ENCODE measurements at places on chromosomes 5 and 9. TPM values are rescaled to one million over a fixed set of nuclear protein-coding genes. Genes with fewer than 3 reads are reported as not detected.

DNA sequence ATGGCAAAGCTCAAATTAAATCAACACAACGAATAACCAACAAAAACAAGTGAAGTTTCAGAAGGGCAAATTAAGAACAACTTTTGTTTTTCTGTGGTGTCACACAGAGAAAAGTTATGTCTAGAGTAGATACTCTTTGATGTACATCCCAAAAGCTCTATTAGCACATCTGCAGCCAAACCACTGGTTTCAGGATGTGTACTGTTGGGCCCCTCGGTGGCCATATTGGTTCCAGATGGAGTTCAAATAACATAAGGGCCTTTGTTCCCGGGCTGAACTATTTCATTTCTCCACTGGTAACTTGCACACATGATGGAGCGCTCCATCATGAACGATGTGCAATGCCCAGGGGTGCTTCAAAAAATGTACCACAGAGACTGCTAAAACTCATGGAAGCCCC lies 126.1 kb downstream of the SEMA5A start:
- DNase-seq: no peak
- H3K27ac ChIP-seq: no peak overlapping the region
- no peak overlapping the region for H3K4me3 ChIP-seq
- H3K36me3 ChIP-seq: no peaks in the 10 kb centered on the region
- no peaks in the 10 kb centered on the region for H3K27me3 ChIP-seq

GRCh38 chr5:112694853-112695709 lies 42.6 kb upstream of the APC start:
- no peaks in the 10 kb centered on the region for H3K4me1 ChIP-seq
- no peaks in the 10 kb centered on the region for H3K36me3 ChIP-seq
- no peaks in the 10 kb centered on the region for H3K27me3 ChIP-seq

GRCh38 chr5:120545007-120545406 lies 80.9 kb downstream of the PRR16 start:
- DNase-seq: no peak
- no peaks in the 10 kb centered on the region for H3K36me3 ChIP-seq
- H3K4me3 ChIP-seq: no peak overlapping the region
- H3K27me3 ChIP-seq: no peaks in the 10 kb centered on the region
- H3K4me1 ChIP-seq: no peaks in the 10 kb centered on the region

- no peaks in the 10 kb centered on the region for H3K36me3 ChIP-seq
- no peak overlapping the region for H3K4me3 ChIP-seq
- no peak for DNase-seq
- no peaks in the 10 kb centered on the region for H3K4me1 ChIP-seq
Observed at GRCh38 chr9:98328770-98329169, 73.3 kb upstream of the TBC1D2 start.

GRCh38 chr5:3187771-3188425 lies 407.7 kb upstream of the IRX1 start:
- H3K4me1 ChIP-seq: no peaks in the 10 kb centered on the region
- no peaks in the 10 kb centered on the region for H3K36me3 ChIP-seq
- H3K4me3 ChIP-seq: no peak overlapping the region
- H3K27ac ChIP-seq: no peak overlapping the region
- H3K27me3 ChIP-seq: no peaks in the 10 kb centered on the region
- DNase-seq: no peak

- H3K4me1 ChIP-seq: no peaks in the 10 kb centered on the region
- H3K27ac ChIP-seq: no peak overlapping the region
Observed at GRCh38 chr5:148950471-148950863, 112.4 kb downstream of the SH3TC2 start.

DNA sequence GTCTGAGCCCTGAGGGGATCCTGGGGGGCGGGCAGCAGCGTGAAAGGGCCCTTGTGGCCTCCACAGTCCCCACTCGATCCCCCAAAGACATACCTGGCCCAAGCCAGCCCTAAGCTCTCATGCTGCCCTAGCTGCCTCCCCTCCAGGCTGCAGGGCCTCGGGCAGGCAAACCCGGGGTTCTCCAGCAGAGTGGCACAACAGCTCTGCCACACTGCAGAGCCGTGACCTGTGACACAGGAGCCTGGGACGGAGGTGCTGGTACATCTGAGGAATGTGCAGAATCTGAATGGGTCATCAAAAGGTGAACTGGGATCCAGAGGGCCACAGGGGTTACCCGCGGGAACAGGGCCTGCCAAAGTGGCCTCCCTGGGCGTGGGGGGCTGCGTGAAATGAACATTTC lies 163.2 kb downstream of the DAB2IP start:
- peaks cover under 1% of the 10 kb centered on the region for H3K4me1 ChIP-seq
- H3K27me3 ChIP-seq: no peaks in the 10 kb centered on the region
- H3K4me3 ChIP-seq: no peak overlapping the region
- H3K36me3 ChIP-seq: no peaks in the 10 kb centered on the region
- no peak overlapping the region for H3K27ac ChIP-seq

DNA sequence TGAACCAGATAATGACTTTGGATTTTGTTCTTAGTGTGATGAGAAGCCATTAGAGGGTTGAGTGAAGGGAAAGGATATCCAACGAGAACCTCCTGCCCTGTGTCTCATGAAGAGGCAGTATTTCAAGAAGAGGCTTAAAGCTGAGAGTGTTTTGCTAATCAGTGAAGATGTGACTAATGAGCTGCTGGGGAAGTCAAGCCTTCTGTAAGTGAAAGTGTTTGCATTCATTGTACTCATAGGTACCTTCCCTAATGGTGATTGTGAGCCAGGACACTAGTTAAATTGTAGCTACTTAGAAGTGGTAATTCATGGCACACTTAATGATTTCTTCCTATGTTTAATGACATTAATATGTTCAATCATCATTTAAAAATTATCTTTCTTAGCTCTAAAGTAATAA lies 23.7 kb downstream of the PIP5K1B start:
- no peaks in the 10 kb centered on the region for H3K36me3 ChIP-seq
- no peaks in the 10 kb centered on the region for H3K27me3 ChIP-seq
- no peak overlapping the region for H3K27ac ChIP-seq
- DNase-seq: no peak
- no peaks in the 10 kb centered on the region for H3K4me1 ChIP-seq
- H3K4me3 ChIP-seq: no peak overlapping the region

GRCh38 chr5:131863700-131864099 lies 66.9 kb upstream of the FNIP1 start:
- no peak for DNase-seq
- no peaks in the 10 kb centered on the region for H3K4me1 ChIP-seq
- no peak overlapping the region for H3K4me3 ChIP-seq
- no peaks in the 10 kb centered on the region for H3K27me3 ChIP-seq
- no peak overlapping the region for H3K27ac ChIP-seq
- no peaks in the 10 kb centered on the region for H3K36me3 ChIP-seq

- H3K27ac ChIP-seq: no peak overlapping the region
- H3K27me3 ChIP-seq: no peaks in the 10 kb centered on the region
Observed at GRCh38 chr5:55021410-55021809, 2.6 kb upstream of the GZMK start.

DNA sequence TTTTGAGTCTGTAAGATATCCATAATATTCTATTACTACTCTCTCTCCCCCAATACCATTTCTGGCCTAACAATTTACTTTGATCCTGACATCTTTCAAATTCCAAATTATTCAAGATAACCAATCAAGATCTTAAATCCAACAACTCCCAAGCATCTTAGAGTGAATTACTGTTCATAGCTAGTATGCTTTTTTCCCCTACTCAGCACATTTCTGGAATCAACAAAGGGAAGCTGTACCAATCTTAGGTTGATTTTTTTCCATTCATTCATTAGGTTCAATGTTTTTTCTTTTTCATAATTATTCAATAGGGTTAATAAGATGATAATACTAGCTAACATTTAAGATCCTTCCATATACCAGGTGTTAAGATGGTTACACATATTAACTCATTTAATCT lies 50.3 kb upstream of the MTMR12 start:
- H3K27ac ChIP-seq: no peak overlapping the region
- H3K4me3 ChIP-seq: no peak overlapping the region
- H3K4me1 ChIP-seq: no peaks in the 10 kb centered on the region
- no peaks in the 10 kb centered on the region for H3K36me3 ChIP-seq

DNA sequence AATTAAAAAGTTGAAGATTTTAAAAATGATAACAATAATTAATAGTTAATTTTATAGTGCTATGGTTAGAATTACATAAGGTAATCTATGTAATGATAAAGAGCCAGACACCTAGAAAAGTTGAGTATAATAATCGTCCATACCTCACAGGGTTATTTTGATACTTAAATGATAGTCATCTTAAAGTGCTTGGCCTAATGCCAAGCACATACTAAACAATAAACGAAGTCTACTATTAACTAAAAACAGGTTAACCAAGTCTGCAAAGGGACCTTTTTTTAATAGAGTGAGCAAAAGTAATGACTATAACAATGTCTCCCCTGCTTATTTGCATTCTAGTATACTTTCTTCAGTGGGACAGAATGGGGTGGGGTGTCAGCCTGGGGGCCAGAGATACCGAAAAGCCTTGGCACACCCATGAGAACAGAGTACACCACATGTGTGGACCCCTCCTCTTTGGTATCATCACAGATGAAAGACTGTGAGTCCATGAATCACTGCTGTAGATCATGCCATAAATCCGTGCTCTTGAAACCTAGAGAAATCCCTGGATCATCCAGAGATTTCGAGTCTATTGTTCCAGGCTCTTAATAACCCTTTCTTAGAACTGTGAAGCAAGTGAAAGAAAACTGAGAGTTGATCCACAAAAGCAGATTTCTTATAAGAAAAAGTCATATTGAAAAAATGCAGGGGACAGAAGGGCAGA lies 249.5 kb downstream of the PRELID2 start:
- no peak overlapping the region for H3K27ac ChIP-seq
- no peaks in the 10 kb centered on the region for H3K36me3 ChIP-seq
- no peaks in the 10 kb centered on the region for H3K27me3 ChIP-seq
- no peak for DNase-seq
- H3K4me3 ChIP-seq: no peak overlapping the region

GRCh38 chr5:178372142-178372571 lies 139.6 kb upstream of the PHYKPL start:
- no peaks in the 10 kb centered on the region for H3K36me3 ChIP-seq
- no peaks in the 10 kb centered on the region for H3K4me1 ChIP-seq
- no peaks in the 10 kb centered on the region for H3K27me3 ChIP-seq

- no peaks in the 10 kb centered on the region for H3K27me3 ChIP-seq
- no peak overlapping the region for H3K4me3 ChIP-seq
- H3K36me3 ChIP-seq: no peaks in the 10 kb centered on the region
Observed at GRCh38 chr5:51001227-51001923, 334.9 kb downstream of the PARP8 start.

- H3K36me3 ChIP-seq: no peaks in the 10 kb centered on the region
- no peaks in the 10 kb centered on the region for H3K27me3 ChIP-seq
- no peak overlapping the region for H3K27ac ChIP-seq
- DNase-seq: peak; percentile 70
- H3K4me1 ChIP-seq: no peaks in the 10 kb centered on the region
Observed at GRCh38 chr9:129783516-129784361, 19.2 kb upstream of the TOR1B start.

DNA sequence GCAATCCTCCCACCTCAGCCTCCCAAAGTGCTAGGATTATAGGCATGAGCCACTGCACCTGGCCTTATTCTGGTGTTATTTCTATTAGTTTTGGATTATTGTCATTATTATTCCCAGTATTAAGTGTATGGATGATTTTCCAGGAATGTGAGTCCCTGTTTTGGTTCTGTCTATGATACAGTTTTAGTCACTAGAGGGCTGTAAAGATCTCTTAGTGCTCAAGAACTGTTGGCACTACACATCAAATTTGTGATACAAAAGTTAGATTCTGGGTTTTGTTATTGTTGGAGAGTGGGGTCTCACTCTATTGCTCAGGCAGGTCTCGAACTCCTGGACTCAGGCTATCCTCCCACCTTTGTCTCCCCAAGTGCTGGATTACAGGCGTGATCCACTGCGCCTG lies 12.1 kb downstream of the CCL28 start:
- H3K36me3 ChIP-seq: no peaks in the 10 kb centered on the region
- DNase-seq: no peak
- H3K4me3 ChIP-seq: no peak overlapping the region
- no peaks in the 10 kb centered on the region for H3K27me3 ChIP-seq
- no peak overlapping the region for H3K27ac ChIP-seq
- H3K4me1 ChIP-seq: no peaks in the 10 kb centered on the region

DNA sequence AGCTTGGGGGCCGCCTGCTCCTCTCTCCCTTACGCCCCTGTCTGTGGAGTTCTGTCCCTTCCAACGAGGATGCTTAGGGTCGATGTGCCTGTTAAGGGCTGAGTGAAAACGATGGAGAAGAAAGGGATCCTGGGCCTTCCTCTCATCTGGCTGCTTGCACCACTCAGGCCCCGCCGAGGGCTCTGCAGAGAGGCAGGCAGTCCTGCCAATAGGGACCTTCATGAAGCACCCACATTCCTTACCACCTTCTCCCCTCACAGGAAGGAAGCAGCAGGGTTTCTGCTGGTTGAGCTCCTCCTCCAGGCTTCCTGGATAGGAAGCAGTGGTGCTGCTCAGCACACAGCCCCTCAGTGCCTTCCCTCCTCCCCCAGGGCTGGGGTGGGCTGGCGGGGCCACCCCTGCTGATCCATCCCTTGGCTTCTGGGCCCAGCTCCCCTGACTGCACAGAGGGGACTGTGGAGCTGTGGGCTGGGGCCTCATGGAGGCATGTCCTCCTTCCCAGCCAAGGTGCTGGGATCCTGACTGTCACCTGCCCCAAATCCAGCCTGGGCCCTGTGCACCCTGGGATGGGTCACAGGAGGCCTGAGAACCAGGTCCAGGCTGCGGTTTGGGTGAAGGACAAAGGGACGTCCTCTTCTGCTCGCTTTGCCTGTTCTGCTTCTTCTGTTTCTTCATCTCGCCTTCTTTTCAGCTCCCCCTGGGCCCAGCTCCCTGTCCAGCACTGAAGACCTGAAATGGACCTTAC lies 50.5 kb downstream of the AHRR start:
- no peak overlapping the region for H3K27ac ChIP-seq
- H3K4me1 ChIP-seq: peaks cover 13% of the 10 kb centered on the region
- H3K36me3 ChIP-seq: no peaks in the 10 kb centered on the region
- H3K27me3 ChIP-seq: no peaks in the 10 kb centered on the region

GRCh38 chr5:141716009-141716408 lies 34.0 kb upstream of the ARAP3 start:
- no peak for DNase-seq
- no peaks in the 10 kb centered on the region for H3K4me1 ChIP-seq
- H3K27ac ChIP-seq: no peak overlapping the region
- no peaks in the 10 kb centered on the region for H3K27me3 ChIP-seq
- no peak overlapping the region for H3K4me3 ChIP-seq
- H3K36me3 ChIP-seq: no peaks in the 10 kb centered on the region

DNA sequence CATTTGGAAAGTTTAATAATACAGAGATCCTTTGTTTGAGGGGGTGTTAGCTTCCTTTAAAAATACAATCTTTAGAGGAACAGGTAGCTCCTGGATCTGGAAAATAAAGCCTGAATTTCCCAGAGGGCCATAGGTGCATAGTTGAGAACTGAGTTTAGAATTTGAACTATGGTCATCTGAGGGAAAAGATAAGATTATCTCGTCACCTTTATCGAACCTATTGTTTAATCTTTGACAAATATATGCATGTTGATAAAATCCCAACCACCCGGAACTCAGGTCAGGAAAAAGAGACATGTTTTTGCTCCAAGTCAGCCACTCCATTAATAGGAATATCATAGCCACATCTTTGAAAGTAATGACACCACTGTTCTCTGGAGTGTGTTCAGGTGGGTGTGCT lies 91.7 kb upstream of the FAM169A start:
- H3K27ac ChIP-seq: no peak overlapping the region
- no peak for DNase-seq
- no peaks in the 10 kb centered on the region for H3K27me3 ChIP-seq
- H3K4me1 ChIP-seq: no peaks in the 10 kb centered on the region
- H3K36me3 ChIP-seq: no peaks in the 10 kb centered on the region

The PCDHB15 gene
- 17.8 TPM for total RNA-seq

The MYMK gene
- total RNA-seq: not detected

The SGCD gene
- 7.1 TPM for total RNA-seq

The FABP6 gene
- total RNA-seq: not detected

The ASPN gene
- 97.6 TPM for total RNA-seq

The TSSK1B gene
- total RNA-seq: 0.35 TPM

The TMEM8B gene
- 43.3 TPM for total RNA-seq

The FBXW11 gene
- 76.5 TPM for total RNA-seq

The PCDHGB3 gene
- 5.9 TPM for total RNA-seq

The ROR2 gene
- 42.9 TPM for total RNA-seq

The ANKRD20A1 gene
- total RNA-seq: 2.4 TPM

The GDNF gene
- not detected for total RNA-seq

All from uterus (tissue), 4 donors.